GM23338 (cell line): ENCODE measurements at places on chromosomes 13 and 19. TPM values are rescaled to one million over a fixed set of nuclear protein-coding genes. Genes with fewer than 3 reads are reported as not detected.

The CDC37 gene
- total RNA-seq, result 163 and 183 TPM in 2 replicates

The LILRB4 gene
- total RNA-seq, result not detected in 2 replicates

The PVR gene
- 15.0 and 19.0 TPM in 2 replicates for total RNA-seq

The GRWD1 gene
- total RNA-seq, result 58.0 and 64.6 TPM in 2 replicates

The CYP2S1 gene
- total RNA-seq, result 272 and 315 TPM in 2 replicates
